T-helper 2 cell (primary cell): ENCODE measurements at places on chromosomes 11 and 22.

DNA sequence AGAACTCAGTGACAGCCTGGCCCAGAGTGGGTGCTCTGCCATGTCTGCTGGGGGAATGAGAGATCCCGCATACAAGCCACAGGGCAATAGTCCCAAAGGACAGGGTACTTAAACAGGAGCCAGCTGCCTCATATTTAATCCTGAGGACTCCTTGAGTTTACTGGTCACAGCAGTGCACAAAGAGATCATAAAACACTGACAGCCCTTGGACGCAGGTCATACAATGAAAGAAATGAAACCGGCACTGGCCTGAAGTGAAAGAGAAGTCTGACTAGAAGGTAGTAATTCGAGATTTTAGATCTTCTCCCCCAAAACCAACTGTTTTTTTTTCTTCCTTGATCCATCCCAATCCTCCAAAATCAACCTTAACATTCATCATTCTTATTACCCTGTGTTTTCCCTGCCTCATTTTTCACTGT lies 299.8 kb upstream of the SYN3 start:
- DNase-seq, result no peak

GRCh38 chr11:64583296-64584262 lies 7.4 kb upstream of the SLC22A12 start:
- DNase-seq, result no peak

GRCh38 chr11:61021661-61022212 lies 50.3 kb downstream of the CD6 start:
- peak; percentile 86 for DNase-seq

DNA sequence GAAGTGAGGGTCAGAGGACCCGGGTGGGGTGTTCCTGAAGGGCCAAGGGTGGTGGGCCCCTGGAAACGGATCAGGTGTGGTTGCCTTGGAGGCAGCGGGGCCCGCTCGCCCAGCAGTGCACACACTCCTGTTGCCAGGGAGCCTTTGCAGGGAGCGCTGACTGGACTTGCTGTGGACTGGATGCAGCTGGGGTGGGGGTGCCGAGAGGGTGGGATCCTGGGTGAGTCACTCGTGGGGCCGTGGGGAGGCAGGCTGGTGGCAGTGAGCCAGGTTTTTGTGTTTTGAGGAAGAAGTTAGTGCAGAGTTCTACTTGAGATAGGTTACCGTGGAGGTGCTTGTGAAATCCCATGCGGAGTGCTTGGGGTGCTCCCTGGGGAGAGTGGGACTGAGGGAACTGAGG lies 1.3 kb downstream of the MRPL23 start:
- no peak for DNase-seq

DNA sequence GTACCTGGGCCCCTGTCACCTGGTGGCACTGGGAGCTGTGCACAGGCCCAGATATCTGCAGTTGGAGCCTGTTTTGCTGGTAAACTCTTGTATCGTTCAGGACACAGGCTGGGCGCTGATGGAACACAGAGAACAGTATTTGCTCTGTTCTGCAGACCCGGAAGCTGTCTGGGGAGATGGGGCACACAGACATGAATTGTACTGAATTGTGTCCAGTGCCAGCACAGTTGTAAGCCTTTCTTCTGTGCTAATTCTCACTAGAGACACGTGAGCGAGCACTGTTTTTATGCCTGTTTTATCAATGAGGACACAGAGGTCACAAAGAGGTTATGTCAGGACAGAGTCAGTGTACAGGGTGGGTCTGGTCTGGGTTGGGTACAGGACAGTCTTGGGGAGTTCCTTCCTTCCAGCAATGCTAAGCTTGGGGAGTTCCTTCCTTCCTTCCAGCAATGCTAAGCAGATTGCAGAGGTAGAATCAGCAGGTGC lies 24.4 kb upstream of the ACR start:
- no peak for DNase-seq

DNA sequence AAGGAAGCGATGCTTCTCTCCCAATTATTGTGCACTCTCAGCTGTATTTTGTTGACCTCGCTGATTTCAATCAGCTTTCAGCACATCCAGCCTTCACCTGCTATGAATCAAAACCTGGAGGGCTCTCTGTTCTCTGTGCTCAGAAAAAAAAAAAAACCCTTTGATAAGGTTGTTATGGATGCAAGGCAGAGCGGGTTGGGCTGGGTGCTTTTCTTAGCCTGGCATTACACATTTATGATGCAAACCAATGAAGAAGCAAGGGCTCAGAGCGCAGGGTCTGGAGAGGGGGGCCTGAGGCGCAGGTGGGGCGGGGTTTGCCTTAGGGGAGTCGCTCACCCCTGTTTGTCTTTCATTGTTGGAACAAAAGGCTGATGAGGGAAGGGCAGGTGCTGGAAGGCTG lies 86.0 kb upstream of the CADM1 start:
- DNase-seq, result no peak

GRCh38 chr22:46084943-46085827 lies 65.1 kb upstream of the PPARA start:
- no peak for DNase-seq

GRCh38 chr11:70270104-70270876 lies at the start of gene PPFIA1:
Gene PPFIA1 (plus strand): TSS chr11:70270690. CDS start chr11:70272173, 1,483 bp downstream.
- DNase-seq, result peak; percentile 90

DNA sequence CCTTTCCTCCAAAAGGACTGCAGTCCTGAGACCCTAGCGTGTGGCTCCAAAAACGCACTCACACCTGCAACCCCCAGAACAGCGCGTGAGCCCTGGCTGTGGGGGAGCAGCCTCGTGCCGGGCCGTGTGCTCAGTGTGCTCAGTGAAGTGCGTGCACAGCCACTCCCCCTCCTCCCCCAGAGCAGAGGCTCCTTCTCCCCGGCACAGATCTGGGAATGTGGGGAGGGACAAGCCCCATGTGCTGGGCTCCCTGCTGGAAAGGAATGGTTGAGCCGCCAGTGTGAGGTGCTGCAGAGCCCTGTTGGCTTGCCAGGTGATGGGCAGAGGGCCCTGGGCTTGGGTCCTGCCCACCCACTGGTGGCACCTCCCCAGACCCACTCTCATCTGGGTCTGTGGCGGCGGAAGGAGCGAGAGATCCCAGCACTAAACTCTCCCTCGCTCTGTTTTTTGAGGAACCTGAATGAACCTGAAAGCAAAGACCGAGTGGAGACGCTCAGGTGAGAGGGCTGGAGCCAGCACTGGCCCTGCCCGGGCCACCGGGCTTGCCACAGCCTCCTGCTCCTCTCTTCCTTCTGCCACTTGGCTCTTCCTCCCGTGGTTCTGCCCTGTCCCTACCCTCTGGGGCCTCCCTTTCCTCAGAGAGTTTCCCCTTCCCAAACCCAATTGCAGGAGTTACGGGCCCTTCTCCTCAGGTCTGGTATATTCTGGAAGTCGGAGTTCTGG lies 9.0 kb downstream of the RCOR2 start:
- no peak for DNase-seq

- DNase-seq, result no peak
Measured at GRCh38 chr11:115145324-115145723, 358.9 kb downstream of the CADM1 start.

DNA sequence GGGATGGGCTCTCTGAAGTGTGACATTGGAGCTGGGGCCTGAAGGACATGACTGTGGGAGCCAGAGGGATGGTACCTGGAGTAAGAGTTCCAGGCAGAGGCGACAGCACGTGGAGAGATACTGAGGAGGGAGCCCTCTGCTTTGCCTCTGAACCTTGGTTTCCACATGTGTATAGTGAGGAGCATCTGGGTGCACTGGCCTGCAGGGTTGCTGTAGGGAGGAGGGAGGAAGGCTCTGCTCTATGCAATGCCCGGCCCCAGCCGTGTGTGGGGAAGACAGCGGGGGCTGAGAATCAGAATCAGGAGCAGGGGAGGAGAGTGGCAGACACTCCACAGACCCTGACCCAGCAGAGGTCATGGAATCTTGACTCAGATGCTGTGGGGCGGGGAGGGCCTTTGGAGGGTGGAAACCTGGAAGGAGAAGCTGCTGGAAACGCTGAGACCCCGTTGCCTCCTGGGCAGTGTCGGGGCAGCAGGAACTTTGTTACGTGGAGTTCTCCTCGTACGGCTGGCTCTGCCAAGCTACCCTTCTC lies 4.0 kb downstream of the SCYL1 start:
- no peak for DNase-seq

- DNase-seq, result no peak
Measured at GRCh38 chr11:101436511-101437142, 147.2 kb downstream of the TRPC6 start.

DNA sequence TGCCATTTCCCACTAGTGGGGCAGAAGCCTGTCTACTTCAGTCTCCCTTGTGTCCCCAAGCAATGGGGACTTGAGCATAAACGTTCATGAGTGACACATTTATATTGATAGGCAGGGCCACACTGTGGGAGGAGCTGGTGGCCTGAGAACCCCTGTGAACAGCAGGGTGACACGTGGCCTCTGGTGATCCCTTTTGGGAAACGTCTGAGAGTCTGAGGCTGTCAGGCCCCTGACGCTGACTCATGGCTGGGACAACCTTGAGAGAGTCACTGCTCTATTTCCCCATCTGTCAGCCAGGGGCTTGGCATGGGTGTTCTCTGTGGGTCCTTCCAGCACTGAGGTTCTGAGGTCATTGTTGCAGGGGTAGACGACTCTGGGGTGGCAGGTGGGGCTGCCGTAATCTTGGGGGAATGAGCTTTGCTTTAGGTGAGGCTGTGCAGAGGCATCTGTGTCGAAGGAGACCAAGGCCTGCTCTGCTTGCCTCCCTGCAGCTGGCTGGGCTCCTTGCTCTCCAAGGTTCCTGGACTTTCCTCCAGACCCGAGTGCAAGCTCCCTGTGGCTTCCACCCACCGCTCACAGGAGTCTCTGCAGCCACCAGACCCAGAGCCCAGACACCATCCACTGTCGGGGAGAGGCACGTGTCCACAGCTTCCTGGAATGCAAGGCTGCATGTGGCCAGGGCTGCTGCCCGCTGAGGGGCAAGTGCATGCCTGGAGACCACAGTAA lies 54.7 kb downstream of the SMIM38 start:
- no peak for DNase-seq

GRCh38 chr11:109973486-109973885 lies 119.7 kb upstream of the ZC3H12C start:
- DNase-seq, result no peak

DNA sequence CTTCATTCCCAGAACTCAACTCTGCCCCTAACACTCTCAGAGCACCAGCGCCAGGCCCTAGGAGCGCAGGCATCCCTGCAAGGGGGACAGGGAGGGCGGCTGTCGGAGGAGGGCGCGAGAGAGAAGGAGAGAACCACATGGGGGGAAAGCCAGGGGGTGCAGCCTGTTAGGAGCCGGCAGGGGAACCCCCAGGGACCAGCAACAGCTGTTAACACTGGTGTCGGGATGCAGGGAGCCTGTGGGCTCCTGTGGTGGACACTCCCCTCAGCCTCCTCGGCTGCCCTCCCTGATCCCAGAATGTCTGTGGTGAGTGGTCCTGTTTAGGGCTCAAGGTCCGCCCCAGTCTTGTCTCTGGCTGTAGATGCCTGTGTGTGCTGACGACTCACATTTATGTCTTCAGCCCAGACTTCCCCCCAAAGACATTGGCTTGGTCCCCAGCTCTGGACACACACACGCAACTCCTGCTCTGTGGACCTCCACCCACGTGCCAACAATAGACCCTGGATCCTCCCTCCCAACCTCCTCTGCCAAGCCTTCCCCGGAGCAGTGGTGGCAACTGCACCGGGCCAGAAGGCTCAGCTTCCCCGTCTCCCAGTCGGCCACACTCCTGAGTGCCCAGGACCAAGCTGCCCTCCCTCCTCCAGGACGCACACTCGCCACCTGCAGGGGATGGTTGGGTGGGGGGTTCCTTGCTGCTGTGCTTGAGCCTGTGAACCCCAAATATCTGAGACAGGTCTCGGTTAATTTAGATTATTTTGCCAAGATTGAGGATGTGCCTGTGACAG lies 817 bp upstream of the IFITM5 start:
- DNase-seq, result no peak

GRCh38 chr11:119167933-119168332 lies 592 bp upstream of the NLRX1 start:
- DNase-seq, result no peak

DNA sequence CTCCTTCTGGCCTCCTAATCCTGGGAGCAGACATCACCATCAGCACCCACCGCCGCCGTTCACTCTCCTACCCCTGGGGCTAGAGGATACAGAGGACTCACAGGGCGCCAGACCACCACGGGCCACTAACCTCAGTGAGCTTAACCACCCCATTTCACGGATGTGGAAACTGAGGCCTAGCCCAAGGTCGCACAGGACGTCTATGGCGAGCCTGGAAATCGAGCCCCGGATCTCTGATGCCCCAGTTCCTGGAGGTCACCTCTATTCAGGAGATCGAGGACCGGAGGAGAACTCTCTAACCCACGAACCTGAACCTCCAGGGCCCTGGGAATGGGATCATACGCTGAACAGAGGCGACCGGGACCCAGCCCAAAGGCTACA lies 349 bp downstream of the TIMM10 start:
- no peak for DNase-seq

- no peak for DNase-seq
Measured at GRCh38 chr11:26194881-26195280, 137.0 kb upstream of the ANO3 start.

DNA sequence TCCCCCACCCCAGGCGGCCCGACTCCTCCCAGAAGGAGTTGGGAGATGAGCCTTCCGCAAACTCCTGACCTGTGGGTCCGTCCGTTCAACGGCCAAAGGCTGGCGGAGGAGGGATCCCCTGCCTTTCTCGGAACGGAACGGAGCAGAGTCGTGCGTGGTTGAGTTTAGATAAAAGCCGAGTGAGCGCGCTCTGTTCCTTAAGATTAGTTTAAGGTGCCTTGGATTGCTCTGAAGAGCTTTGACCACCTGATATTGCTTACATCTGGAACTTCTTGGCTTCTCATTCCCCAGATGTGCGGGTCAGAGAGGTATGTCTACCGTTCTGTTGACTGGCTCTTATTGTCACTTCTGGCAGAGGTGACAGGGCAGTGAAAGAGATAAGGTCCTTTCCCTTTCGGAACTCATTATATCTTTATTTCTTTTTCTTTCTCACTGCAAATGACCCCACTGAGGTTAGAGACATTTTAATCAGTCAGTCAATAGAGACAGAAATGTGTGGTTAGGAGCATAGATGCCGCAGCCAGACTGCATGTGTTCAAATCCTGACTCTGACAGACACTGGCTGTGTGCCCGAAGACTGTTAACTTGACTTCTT lies at the start of gene TRIM6:
Gene TRIM6 (plus strand): TSS at position 31 of the 595 bp plus-strand sequence. CDS start 261 bp downstream, at position 292.
- DNase-seq, result no peak

- no peak for DNase-seq
Measured at GRCh38 chr22:23704829-23705228, 14.0 kb downstream of the RGL4 start.

DNA sequence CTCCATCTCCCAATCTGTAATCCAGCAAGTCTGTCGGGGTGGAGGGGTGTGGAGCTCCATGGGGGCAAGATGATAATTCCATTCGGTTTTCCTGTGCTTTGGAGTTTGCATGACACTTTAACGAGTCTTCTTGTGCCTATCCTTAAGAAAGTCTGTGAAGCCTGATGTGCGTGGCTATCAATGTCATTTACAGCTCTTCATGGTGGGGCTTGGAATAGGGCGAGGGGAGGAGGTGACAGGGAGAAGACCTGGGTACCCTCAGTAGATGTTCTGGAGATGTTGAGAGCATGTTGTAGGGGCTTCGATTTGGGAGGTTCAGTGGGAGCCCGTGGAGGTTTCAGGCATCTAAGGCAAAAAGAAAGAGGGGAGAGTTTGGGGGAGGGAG lies 579 bp upstream of the PHLDB1 start:
- DNase-seq, result no peak

- no peak for DNase-seq
Measured at GRCh38 chr11:110269996-110270395, 26.4 kb downstream of the RDX start.

GRCh38 chr11:61757213-61757862 lies 4.9 kb downstream of the MYRF start:
- DNase-seq, result no peak
